ENCODE measurements at places on chromosomes 13 and 19. TPM values are rescaled to one million over a fixed set of nuclear protein-coding genes. Genes with fewer than 3 reads are reported as not detected.

- H3K27ac ChIP-seq: no peak overlapping the region
- no peaks in the 10 kb centered on the region for H3K36me3 ChIP-seq
- peaks cover 62% of the 10 kb centered on the region for H3K27me3 ChIP-seq
- H3K4me3 ChIP-seq: peak overlapping the region; percentile 10
- DNase-seq: no peak
These were observed 655 bp upstream of the S1PR5 start for GRCh38 chr19:10517760-10518443.

DNA sequence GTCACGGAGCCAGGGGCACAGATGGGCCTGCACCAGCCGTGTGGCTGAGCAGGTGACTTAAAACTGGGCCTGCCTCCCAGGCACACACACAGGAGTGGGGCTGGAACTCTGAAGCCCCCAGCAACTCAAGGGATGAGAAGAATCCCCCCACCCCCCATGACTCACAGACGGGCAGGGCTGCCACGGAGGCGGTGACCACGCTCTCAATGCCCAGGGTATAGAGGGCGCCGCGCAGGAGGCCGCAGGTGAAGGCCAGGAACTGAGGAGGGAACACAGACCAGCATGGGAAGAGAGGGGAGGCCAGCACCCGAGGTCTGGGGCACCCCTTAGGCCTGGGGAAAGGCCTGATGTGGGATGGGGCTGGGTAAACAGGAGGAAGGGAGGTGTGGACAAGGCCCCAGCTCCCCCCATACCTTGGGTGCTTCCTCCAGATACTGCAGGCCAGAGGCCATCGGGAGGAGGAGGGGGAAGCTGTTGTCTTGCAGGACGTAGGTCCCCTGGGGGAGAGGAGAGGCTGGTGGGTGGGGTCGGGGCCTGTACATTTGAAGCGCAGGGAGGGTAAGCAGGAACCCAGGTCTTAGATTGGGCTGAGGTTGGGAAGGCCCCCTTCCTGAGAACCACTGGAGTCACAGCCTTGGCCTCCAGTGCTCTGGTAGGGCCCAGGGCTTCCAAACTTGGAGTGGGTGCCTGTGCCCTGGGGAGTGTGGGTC lies 3.1 kb upstream of the NKPD1 start:
- no peaks in the 10 kb centered on the region for H3K27me3 ChIP-seq
- H3K36me3 ChIP-seq: no peaks in the 10 kb centered on the region
- DNase-seq: no peak
- peak overlapping the region; percentile 30 for H3K4me3 ChIP-seq
- peak overlapping the region; percentile 60 for H3K27ac ChIP-seq

- H3K27ac ChIP-seq: no peak overlapping the region
- peaks cover 13% of the 10 kb centered on the region for H3K36me3 ChIP-seq
- peaks cover 2% of the 10 kb centered on the region for H3K4me1 ChIP-seq
- DNase-seq: no peak
- peaks cover 2% of the 10 kb centered on the region for H3K27me3 ChIP-seq
- H3K4me3 ChIP-seq: no peak overlapping the region
These were observed 110.1 kb downstream of the FLT1 start for GRCh38 chr13:28384789-28385188.

DNA sequence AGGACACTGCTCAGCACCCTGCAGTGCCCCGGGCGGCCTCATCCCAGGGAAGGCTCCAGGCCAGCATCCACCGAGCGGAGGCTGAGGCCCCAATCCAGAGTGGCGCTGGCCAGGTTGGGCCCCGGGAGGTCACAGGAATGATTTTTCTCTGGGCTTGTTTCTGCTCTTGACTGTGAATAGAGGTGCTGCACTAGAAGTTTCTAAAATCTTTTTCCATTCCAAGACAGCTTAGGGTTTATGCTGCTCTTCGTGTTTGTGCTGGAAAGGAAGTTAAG lies 15.1 kb downstream of the KDM4B start:
- H3K36me3 ChIP-seq: peaks cover 3% of the 10 kb centered on the region
- peaks cover 3% of the 10 kb centered on the region for H3K4me1 ChIP-seq
- DNase-seq: no peak
- no peak overlapping the region for H3K27ac ChIP-seq
- no peak overlapping the region for H3K4me3 ChIP-seq

- H3K27me3 ChIP-seq: peaks cover 1% of the 10 kb centered on the region
- no peak overlapping the region for H3K27ac ChIP-seq
- H3K36me3 ChIP-seq: no peaks in the 10 kb centered on the region
These were observed 232.2 kb downstream of the DACH1 start for GRCh38 chr13:71634602-71635443.

DNA sequence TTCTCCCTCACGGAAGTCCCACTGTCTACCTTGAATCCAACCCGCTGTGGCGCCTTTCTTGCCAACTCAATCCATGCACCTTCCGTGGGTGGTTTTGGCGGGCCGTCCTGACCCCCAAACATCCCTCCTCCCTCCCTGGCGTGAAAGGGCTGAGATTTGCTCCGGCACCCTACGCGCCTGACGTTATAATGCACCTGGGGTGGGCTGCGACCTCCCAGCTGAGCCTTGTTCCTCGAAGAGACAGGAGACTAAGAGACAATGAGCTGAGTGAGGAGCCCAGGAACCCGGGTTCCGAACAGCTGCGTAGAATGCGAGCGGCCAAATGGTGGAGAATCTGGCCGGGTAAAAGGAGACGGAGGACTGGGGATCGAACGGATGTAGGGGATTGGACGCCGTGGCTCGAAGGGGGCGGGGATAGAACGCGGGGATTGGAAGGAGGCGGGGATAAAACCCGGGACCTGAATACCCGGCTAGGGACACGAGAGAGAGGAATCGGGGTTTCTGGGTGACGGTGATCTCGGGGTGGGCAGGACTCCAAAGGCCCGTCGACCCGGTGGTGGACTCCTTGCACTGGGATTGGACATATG lies at the start of gene CPT1C:
Gene CPT1C, plus strand, starts transcription at position 461 of the 587 bp plus-strand sequence. CDS start 1,137 bp downstream, outside the sequence.
- H3K4me3 ChIP-seq: peak within 1 kb of the TSS; percentile 81
- peaks cover 11% of the 10 kb centered on the region for H3K27me3 ChIP-seq
- peaks cover 12% of the 10 kb centered on the region for H3K4me1 ChIP-seq
- no peak within 1 kb of the TSS for H3K27ac ChIP-seq

DNA sequence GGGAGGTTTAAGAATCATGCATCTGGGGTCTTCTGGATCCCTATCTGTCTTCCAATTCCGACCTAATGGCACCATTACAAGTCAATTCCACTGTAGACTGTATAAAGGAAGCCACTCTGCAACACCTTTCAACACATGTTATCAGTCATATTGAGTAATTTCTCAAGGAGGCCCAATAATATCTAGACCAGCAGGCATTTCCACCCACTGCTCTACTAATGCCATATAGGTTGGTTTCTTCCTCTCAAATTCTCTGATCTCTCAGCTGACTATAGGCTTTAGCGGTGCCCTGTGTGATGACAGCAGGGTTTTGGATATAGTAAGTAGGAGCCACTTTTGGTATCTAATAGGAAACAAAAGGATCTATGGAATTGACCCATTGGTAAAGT lies 12.4 kb upstream of the ITM2B start:
- H3K27me3 ChIP-seq: peaks cover 39% of the 10 kb centered on the region
- H3K4me3 ChIP-seq: peak overlapping the region; percentile 63
- DNase-seq: no peak

DNA sequence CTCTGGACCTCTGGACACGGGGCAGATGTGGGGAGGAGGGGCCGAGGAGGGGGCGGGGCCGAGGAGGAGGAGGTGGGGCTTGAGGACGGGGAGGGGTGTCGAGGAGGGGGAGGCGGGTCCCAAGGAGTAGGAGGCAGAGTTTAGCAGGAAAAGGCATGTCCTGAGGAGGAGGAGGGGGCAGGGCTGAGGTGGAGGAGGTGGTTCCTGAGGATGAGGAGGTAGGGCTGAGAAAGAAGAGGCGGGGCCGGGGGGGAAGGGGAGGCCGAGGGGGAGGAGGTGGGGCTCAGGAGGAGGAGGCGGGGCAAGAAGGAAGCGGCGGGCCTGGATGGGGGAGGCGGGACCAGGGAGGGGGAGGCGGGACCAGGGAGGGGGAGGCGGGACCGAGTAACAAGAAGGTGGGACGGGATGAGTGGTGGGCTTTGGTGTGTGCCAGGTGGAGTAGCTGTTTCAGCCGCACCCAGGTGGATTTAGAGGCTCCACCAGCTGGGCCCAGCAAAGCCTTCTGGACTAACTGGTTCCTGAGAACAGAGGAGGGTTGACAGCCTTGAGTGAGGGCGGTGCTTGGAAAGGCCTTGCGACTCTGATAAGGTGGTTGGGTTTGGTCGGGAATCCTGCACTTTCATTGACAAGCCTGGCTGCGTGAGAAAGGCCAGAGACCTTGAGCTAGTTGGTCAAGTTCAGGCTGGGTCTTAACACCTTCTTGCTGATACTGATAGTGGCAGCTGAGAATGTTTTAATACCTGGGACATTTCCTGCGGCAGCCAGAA lies 7.7 kb downstream of the TECR start:
- DNase-seq: peak; percentile 56
- H3K27ac ChIP-seq: no peak overlapping the region
- peaks cover 15% of the 10 kb centered on the region for H3K36me3 ChIP-seq
- H3K4me1 ChIP-seq: peaks cover 11% of the 10 kb centered on the region
- H3K4me3 ChIP-seq: no peak overlapping the region

DNA sequence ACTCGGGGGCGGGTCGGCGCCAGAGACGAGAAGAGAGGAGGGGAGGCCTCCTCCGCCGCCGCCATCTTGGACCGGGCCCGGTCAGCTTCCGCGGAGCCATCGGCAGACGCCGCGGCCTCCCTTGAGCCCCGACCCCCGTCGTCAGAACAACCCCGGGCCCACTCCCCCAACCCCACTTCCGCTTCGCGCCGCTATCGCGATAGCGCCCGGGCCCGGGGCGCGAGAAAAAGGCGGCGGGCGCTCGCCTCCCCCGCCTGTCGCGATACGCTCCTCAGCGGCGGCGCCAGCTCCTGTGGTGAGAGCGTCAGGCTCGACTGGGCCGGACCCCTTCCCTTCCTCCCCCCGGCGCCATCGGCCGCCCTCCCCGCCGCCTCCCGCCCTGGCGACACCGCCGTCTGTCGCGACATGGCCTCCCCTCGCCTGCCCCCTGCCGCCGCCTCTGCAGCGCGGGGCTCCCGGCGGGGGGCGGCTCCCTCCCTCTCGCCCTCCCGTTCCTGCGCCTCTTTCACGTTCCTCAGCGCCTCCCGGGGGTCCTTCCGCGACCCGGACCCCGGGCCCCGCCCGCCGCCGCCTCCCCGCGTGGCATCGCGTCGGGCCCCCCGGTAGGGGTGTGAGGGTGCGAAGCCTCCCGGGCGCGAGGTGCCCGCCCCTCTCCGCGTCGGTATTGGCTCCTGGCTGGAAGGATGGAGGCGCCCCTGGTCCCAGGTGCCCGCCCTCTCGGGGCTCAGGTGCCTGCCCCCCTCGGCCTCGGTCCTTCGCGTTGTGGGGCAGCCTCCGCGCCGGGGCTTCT lies at the start of gene CNOT3:
Gene CNOT3, plus strand, starts transcription at position 64 of the 790 bp plus-strand sequence. CDS start 5,217 bp downstream, outside the sequence.
- no peak for DNase-seq
- H3K36me3 ChIP-seq: peaks cover 34% of the 10 kb centered on the region
- H3K4me1 ChIP-seq: peaks cover 32% of the 10 kb centered on the region
- no peaks in the 10 kb centered on the region for H3K27me3 ChIP-seq
- peak within 1 kb of the TSS; percentile 92 for H3K27ac ChIP-seq

DNA sequence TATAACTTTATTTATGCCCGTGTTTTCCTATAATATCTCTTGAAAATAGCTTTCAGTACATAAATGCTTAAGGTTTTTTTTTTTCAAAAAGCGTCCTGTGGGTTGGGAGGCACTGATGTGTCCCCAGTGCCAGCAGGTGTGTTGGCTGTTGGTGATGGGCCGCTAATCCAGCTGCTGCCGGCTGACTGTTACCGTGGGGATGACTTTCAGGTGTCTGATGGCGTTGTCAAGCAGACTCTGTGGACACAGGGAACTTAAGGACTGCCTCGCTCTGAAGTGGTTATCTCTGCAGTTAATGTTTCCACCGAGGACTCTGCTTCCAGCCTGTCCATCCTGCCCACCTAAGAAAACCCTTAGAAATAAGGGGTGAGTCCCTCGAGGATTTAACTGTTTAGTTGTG lies 94.5 kb downstream of the ANKRD10 start:
- no peaks in the 10 kb centered on the region for H3K36me3 ChIP-seq
- peaks cover 7% of the 10 kb centered on the region for H3K27me3 ChIP-seq
- DNase-seq: no peak
- no peak overlapping the region for H3K27ac ChIP-seq
- no peak overlapping the region for H3K4me3 ChIP-seq

DNA sequence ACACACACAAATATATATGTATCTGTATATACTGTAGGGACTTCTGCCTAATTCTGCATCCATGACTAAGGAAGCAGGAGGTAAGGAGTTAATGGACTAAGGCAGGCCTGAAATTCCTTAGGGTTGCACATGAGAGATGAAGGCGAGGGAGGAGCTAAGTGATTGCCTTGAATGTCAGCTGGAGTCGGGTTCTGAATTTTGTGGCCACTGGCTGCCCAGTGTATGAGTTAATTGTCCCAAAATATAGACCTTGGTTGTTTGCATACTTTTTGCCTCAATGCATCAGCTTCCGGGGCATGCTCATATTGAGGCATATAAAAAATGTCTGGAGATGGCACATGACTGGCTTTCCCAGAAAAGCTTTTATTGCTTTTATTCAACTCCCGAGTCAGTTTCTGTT lies 245.5 kb downstream of the TDRD3 start:
- H3K27ac ChIP-seq: no peak overlapping the region
- no peak for DNase-seq
- H3K27me3 ChIP-seq: no peaks in the 10 kb centered on the region
- no peak overlapping the region for H3K4me3 ChIP-seq
- H3K36me3 ChIP-seq: no peaks in the 10 kb centered on the region

GRCh38 chr19:1591421-1592023 lies 1.1 kb downstream of the MBD3 start:
- peak overlapping the region; percentile 84 for H3K27ac ChIP-seq
- H3K4me1 ChIP-seq: peaks cover 18% of the 10 kb centered on the region

GRCh38 chr13:45468635-45469034 lies 3.9 kb downstream of the COG3 start:
- H3K36me3 ChIP-seq: peaks cover 44% of the 10 kb centered on the region
- H3K27me3 ChIP-seq: no peaks in the 10 kb centered on the region
- DNase-seq: no peak
- no peak overlapping the region for H3K27ac ChIP-seq
- H3K4me1 ChIP-seq: peaks cover 44% of the 10 kb centered on the region
- H3K4me3 ChIP-seq: no peak overlapping the region

The RDH8 gene
- total RNA-seq: not detected

The ZNF813 gene
- total RNA-seq: 3.4 TPM

The MATK gene
- total RNA-seq: 27.5 TPM

The LYPD3 gene
- 3.0 TPM for total RNA-seq

The ZNF534 gene
- not detected for total RNA-seq

The HPN gene
- total RNA-seq: 0.11 TPM

The CGB8 gene
- total RNA-seq: not detected

The NPAS1 gene
- total RNA-seq: 0.25 TPM

The KLHL26 gene
- total RNA-seq: 11.7 TPM

All from activated T-helper 2 cell treated with anti-CD3 and anti-CD28 coated beads, Interferon-gamma antibody, Interleukin-2, Interleukin-4, amounts not matched to agents 10 μg/mL and 5 μg/mL and 100 μg/mL, durations not matched to agents 14 hours and 24 hours and 36 hours (primary cell).